ENCODE measurements at places on chromosomes 7 and 10.

DNA sequence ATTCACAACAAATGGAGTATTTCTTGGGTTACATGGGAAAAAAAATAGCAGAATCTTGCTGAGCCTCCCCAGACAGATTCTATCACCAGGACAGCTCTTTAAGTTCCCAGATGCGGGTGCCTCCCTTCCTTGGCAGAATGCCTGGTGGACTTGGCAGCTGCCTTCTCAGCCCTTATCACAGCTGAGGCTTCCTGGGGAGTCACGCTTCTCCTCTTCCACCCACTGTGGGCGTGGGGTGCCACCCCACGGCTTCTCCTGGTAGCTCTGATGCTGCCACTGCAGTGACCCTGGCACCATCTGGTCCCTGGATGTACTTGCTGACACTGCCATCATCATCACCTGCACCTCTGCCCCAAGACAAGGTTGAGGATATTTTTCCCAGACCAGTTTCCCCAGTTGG, 16.2 kb upstream of the NME8 start:
- peak; percentile 3 for DNase-seq

- DNase-seq: no peak
Measured at GRCh38 chr7:153217032-153217431, 457.5 kb downstream of the ACTR3B start.

DNA sequence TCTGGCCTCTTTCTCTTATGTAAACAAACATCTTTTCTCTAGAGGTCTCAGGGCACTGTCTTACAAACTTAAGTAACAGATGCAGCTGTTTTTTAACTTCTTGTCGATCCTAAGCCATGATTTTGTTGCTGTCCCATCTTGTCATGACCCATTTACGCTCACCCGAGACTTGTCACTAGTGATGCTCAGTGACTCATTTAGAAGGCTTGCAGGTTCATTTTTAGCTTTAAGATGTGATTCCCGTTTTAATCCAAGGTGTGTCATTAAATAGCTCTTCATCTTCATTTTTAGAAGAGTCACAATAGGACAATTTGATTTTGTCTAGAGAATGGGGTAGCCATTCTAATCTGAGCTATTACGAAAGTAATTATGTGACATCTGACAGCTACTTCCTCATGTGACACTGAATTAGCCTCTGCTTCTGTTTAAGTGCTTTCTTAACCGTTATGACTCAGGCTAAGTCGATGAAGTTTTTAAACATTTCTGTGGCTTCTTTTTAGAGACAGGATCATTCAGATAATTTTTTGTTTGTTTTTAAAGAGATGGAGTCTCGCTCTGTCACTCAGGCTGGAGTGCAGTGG, 42.7 kb downstream of the SPDYE5 start:
- DNase-seq: peak; percentile 57

DNA sequence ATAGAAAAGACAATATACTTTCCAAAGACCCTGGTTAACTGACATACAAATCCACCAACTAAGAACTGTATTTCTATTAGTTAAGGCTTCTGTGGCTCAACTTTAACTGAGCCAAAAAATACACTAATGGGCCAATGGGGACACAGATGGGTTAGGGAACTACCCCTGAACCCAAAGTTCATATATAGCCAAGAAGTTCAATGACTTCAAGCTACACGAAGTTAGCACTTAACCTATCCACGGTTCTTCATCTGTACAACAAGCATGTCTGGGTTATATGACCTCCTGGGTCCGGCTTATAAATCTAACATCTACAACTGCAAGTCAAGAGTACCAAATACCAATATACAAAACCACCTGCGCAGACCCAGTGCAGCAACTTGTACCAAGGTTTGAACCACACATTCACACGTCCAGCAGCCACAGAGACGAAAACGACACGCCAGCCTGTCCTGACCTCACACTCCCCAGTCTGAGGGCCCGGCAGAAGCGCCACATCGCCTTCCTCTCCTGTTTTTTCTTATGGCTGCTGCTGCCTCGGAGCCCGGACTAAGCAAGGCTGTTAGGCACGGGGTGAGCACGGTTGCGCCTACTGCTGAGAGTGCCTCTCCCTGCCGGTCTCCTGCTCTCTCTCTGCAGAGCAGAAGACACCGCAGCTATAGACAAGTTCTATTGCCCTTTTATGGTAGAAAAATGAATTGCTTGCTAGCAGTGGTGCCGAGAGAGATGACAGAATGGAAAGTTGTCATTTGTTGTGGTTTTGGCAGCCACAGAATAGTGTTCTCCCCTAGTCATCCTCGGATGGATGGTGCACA, 86.3 kb downstream of the RNF216 start:
- peak; percentile 47 for DNase-seq

DNA sequence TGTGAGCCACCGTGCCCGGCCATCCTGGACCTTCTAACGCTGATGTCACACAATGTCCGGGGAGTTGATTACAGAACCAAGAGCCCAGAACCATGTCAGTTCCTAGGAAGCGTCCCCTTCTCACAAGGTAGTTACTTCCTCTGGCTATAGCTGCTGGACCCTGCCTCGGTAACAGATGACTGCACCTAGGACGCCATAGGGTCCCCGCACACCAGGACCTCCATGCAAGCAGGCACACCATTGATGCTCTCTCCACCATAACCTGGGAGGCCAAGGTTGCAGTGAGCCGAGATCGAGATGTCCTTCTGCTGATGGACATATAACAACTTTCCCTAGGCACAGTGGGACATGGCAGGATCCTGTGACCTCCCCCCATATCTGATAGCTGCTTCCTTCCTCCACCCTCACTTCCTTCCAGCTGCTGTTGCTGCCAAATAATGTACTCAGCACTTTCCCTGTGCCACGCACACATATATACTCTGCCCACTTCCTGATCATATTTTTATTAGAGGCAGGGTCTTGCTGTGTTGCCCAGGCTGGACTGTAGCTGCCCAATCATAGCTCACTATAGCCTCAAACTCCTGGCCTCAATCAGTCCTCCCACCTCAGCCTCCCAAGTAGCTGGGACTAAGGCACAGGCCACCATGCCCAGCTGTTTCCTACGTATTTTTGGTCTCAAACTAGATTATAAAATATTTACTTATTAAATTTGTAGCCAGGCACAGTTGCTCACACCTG, 3.5 kb upstream of the SNX8 start:
- no peak for DNase-seq

DNA sequence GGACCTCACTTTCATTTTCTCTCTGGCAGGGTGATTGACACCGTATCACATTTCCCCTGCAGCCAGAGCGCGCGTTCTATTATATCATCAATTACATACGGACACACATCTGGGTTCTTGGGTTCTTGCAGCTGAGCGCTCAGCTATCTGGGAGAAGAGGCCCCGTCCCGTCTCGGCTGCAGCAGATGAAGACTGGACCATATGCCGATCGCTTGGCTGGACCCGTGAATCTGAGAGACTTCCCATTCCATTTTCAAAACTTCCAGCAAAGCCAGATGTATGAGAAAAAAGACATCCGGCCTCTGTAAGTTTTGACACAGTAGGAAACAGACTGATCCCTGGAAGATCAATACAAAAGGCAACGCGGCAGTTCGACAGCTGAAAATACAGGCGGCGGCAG, 99.8 kb downstream of the JCAD start:
- no peak for DNase-seq

DNA sequence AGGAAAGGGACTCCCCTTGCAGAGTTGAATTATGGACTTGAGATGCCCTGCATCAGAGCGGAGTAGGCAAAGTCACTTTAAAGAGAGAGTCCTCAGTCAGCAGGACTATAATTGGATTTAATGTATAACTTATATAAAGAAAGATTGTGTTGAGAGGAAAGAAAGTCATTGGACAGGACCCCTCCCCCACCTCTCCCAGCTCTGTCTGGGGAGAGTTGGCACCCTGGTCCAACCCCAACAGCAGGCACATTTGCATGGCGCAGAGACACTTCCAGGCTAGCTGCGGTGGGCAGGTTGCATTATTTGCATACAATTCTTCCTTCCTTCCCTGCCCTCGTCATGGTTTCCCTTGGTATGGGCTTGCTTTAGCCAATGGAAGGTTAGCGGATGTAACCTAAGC, 46.1 kb upstream of the NPTX2 start:
- no peak for DNase-seq

- no peak for DNase-seq
Measured at GRCh38 chr7:120998996-120999565, 10.6 kb downstream of the CPED1 start.
